HCT116 (cell line): ENCODE measurements at places on chromosomes 13 and 19.

DNA sequence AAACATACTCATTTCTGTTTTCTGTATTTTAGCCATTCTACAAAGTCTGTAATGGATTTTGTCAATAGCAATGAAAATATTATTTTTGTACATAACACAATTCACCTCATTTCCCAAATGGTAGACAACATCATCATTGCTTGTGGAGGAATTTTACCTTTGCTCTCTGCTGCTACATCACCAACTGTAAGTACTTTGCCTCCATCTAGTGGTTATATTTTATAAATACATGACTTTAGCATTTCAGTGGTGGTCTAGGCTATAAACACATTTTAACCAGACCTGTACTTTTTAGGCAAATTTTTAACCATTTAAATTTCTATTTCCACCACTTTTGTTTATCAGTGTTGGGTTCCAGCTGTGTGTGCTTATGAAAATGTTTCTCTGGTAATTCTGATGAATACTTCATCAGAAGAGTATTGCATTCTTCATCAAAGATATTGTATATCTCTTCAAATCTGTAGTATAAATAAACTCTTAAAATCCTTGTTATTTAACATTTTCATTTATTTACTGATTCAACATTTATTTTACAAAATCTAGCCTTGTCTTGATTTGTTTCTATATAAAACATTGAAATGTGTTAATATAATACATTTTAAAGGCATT lies 222.4 kb downstream of the NBEA start:
- DNase-seq, result peak; percentile 15

- no peak for DNase-seq
These were observed 14.2 kb downstream of the PLEKHJ1 start for GRCh38 chr19:2221918-2222317.

DNA sequence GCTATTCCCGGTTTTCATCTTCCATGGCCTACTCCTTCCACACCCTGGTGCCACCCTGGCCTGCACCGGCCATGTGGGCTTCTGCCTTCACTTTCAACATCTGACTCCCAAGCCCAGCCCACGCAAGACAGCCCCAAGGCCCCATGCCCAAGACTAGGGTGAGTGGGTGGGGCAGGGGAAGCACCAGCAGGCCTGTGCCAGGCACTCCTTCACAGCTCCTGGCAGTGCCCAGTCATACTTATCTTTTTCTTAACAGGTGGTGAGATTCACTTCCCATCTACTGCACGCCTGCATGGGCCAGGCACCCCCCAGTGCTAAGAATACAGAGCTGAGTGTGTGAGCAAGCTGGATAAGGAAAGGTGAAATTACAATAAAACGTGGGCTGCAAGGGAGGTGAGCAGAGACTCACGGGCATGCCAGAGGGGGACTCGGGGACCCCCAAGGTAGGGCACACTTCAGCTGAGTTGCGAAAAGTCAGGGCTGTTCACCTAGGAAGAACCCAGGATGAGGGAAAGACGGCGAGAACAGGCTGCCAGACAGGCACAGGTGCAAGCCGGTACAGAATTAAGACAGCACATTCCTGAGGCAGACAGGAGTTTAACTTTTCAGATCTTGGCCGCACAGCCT lies 55.7 kb downstream of the COL4A1 start:
- DNase-seq, result no peak

DNA sequence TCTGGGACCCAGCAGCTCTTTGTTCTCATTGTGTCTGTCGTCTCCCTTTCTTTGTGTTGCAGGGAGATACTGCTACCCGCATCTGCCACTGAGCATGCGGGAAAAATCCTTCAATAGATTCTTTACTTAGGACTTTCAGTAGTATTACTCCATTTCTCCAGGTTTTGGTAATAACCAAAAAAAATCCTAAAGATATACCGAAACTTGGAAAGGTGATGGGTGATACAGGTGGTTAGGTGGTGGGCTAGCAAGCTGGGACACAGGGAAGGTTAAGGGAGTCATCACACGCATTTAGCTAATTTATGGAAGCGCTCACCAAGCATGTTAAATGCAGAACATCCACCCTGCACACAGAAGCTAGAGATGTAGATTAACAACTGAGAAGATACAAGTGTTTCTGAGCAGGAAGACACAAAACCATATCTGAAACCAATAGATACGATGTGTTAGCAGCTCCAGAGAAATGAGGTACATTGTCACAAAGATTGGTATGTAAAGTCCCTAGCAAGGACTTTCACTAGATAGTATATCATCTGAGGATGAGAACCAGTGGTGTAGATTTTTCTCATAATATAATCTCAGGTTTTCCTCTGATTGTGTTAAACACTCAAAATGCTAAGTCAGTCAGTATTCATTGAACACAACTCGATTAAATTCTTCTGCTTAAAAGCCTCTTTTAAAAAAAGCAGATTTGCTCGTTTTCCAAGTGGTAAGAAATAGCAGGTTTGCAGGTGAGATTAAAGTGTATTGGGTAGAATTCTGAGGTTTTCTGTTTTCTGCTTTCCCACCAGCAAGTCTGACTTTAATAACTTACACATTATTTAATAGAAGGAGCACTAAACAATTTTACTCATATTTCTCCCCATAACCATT lies 1.2 kb upstream of the SLAIN1 start:
- DNase-seq, result no peak

DNA sequence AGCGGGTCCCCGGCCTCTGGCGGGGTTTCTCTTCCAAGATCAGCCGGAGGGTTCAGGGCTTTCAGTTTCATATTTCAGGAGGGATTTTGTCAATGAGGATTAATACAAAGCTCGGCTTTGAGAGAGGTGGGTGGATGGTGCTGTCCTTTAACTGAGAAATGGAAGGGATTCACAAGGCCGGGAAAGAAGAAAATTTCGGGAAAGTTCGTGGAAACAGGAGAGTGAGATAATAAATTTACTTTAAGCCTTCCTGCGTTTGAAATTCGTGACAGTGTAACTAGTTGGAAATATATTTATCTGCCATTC lies 283 bp upstream of the PARP4 start:
- DNase-seq, result no peak

DNA sequence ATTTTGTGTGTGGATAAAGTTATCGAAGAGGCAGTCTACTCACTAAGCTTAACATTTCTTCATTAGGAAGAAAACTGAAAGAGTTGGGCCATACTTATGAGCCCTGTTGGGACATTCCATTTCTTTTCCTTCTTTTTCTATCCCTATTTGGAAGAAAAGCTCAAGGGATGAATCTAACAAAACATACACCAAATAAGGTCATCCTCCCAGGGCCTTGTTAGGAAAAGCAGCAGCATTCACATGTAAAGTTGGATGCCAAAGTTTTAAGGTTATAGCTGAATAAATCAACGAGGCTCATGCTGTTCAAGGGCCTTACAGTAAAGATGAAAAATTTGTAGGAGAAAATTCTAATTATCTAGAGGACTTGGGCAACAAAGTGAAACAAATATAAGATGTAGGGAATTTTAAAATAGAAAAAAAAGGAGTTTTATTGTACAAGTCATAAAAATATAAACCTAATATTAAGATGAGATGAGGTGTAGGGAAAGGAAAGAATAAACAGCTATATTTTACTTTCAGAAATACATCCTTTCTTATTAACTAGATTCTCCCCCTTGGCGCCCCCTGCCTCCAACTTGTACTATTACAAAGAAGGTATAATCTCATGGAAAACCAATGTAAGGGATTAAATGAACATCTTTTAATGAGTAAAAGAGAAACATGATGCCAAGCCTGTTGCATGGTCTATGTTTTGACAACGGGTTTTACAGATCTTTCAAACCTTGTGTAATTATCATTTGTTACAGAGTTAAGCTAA lies 160.4 kb downstream of the PCDH20 start:
- peak; percentile 2 for DNase-seq

GRCh38 chr19:55493052-55493644 lies 4.9 kb downstream of the SSC5D start:
- DNase-seq, result no peak

GRCh38 chr13:23467932-23468278 lies 34.4 kb upstream of the SACS start:
- no peak for DNase-seq

- no peak for DNase-seq
These were observed 43.5 kb downstream of the SOX1 start for GRCh38 chr13:112110479-112110878.

- no peak for DNase-seq
These were observed 397.5 kb downstream of the DIAPH3 start for GRCh38 chr13:59766236-59766635.

- peak; percentile 7 for DNase-seq
These were observed 51.0 kb upstream of the PDX1 start for GRCh38 chr13:27868641-27869435.

GRCh38 chr19:41999071-41999877 lies 5.2 kb upstream of the ATP1A3 start:
- DNase-seq, result no peak

DNA sequence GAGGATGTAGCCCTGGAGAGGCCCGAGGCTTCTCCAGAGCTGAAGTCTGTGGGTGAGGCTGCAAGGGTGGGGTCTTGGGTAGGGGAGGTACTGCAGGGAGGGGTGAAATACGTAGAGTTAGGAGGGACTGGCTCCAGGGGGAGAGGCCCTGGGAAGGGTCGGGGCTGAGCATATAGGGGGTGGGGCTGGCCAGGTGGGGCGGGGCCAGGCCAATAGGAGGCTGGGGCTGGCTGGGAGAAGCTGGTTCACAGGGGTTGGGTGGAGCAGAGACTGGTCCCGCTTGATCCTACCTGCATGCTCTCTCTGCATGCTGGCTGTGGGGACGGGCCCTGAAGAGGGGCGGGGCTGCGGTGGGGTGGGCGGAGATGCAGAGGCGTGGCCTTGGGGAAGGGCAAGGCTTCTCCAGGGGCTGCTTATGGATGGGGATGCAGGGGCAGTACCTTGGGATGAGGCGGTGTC lies 51.9 kb downstream of the CELF5 start:
- peak; percentile 88 for DNase-seq
